ENCODE measurements at places on chromosomes 5 and 9.

GRCh38 chr9:630817-631216 lies 210.7 kb upstream of the DMRT1 start:
- DNase-seq: no peak

- DNase-seq: no peak
These were observed 916 bp downstream of the TOR1A start for GRCh38 chr9:129822898-129823541.

DNA sequence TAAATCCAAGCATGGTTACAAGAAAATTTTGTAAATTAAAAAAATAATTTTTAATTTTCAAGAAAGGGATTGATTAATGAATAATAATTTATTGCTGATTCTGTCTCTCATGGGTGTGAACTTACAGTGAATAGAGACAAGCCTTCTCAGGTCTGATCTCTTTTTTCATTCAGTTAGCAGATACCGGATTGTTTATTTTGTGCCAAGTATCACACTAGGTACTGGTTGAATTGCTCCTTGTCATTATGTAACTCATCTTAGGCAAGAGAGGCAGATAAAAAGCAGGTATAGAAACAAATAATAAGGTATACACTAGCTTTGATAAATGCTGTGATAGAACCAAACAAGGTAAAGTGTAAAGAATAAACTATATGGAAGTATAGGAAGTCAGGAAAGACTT lies 283.3 kb downstream of the PJA2 start:
- DNase-seq: no peak

DNA sequence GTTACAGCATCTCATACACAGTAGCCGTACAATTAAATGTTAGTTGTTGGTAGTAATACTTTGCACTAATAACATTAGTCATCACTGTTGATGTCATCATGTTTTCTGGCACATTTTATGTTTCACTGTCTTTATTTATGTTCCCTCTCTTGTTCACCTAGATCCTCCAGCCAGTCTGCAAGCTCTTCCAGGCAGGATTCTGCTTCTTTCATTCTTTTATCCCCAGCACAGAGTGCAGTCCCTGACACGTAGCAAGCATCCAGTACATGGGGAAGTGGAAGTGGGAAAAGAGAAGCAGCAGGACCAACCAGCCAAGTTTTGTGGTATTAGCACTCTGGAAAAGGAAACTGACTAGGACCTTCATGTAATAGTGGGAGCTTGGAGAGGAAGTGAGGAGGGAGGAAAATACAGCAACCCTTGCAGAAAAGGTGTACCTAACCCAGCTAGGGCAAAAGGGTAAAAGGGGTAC lies 89.7 kb upstream of the SLC44A1 start:
- no peak for DNase-seq

GRCh38 chr9:76605321-76605900 lies 146.4 kb downstream of the GCNT1 start:
- no peak for DNase-seq

- no peak for DNase-seq
These were observed 379.3 kb downstream of the CDH12 start for GRCh38 chr5:22473886-22474285.

DNA sequence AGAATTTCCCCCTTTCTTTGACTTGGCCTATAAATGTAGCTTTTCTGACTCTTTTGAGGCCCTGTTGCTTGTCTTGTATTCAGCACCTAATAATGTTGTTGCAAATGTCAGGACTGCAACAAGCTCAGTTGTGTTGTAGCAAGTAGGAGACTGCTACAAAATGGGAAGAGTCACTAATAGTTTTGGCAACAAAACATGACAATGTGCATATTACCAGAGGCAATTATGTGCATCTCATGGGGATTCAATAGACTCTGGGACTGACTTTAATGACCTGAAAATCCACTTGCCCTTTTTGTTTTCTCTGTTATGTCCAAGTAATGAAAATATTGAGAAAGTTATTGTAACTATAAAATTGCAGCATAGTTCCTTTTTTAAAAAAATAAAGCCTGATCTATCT lies 368.4 kb downstream of the OSTF1 start:
- DNase-seq: no peak

DNA sequence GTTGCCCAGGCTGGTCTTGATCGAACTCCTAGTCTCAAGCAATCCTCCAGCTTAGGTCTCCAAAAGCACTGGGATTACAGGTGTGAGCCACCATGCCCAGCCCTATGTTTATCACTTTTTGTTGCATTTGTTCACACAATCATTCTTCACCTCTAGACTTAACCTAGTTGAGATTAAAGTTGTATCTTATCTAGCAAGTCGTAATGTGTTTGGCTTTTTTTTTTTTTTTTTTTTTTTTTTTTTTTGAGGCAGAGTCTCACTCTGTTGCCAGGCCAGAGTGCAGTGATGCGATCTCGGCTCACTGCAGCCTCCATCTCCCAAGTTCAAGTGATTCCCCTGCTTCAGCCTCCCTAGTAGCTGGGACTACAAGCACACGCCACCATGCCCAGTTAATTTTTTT lies 90.2 kb upstream of the C9orf72 start:
- DNase-seq: no peak

- no peak for DNase-seq
These were observed 29.0 kb upstream of the C9orf72 start for GRCh38 chr9:27602142-27602861.

GRCh38 chr9:38276771-38277439 lies 115.6 kb upstream of the ALDH1B1 start:
- no peak for DNase-seq

GRCh38 chr9:77449240-77450084 lies 198.7 kb downstream of the GNA14 start:
- no peak for DNase-seq

GRCh38 chr5:52924456-52924855 lies 64.7 kb upstream of the ITGA2 start:
- no peak for DNase-seq

- no peak for DNase-seq
These were observed 46.3 kb upstream of the LARP1 start for GRCh38 chr5:154708846-154709245.

GRCh38 chr5:7869474-7870136 lies 657 bp downstream of the MTRR start:
- no peak for DNase-seq

GRCh38 chr9:123772967-123773366 lies 157.0 kb downstream of the DENND1A start:
- DNase-seq: no peak

DNA sequence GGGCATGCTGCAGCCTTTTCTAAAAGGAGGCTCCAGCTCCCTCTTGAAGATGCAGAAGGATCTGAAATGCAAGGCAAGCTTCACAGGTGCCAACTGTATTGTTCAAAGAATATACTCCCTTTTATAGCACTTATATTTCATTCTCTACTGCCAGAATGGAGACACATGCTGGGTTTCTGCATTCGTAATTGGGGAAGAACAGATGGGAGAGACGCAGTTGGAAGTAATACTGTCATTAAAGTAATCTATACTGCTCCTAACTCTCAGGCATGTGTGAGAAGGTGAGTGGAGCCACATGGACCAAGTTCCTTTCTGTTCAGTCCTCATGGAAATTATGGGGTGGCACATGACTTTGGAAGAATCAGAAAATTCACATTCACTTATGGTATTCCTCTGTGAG lies 226.4 kb downstream of the TRIM32 start:
- DNase-seq: no peak

- DNase-seq: no peak
These were observed 402.3 kb upstream of the ADAMTSL1 start for GRCh38 chr9:18071651-18072060.

DNA sequence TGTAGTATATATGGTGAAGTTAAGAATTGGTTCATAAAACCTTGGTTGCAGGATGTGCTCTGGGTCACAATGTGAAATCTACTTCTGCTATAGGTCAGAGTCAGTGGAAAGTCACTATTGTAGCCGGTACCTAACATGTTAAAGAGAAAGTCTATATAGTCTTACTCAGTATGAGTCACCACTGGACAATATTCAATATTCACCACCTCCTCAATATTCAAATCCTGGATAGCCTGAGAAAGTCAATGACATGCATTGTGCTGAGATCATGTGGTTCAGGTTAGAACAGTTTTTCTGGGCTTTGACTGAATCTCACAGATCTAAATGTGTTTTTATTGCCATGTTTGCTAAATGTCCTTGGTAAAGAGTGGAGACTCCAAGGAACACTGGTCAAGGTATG lies 108.8 kb downstream of the HMHB1 start:
- no peak for DNase-seq

GRCh38 chr5:142756576-142756975 lies 13.6 kb upstream of the ARHGAP26 start:
- DNase-seq: no peak

GRCh38 chr9:107942856-107943255 lies 453.3 kb upstream of the KLF4 start:
- no peak for DNase-seq

- DNase-seq: no peak
These were observed 148.9 kb upstream of the IRX2 start for GRCh38 chr5:2900360-2900759.

DNA sequence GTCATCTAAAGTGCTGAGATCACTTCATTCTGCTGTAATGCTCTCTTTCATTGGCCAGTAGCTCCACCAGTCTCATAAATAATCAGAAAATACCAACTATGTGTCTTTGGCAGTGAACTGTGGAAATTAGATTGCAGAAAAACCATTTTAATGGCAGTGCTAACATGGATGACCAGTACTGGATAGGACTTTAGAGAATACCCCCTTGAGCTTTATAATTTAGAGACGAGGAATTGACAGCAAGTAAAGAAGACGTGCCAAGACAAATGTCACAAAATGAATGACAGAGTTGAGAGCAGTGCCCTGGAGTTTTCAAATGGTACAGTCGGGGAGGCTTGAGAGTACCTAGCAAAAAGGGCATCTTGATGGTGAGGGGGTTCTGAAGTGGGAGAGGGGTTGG lies 5.8 kb downstream of the MSANTD3 start:
- DNase-seq: no peak

DNA sequence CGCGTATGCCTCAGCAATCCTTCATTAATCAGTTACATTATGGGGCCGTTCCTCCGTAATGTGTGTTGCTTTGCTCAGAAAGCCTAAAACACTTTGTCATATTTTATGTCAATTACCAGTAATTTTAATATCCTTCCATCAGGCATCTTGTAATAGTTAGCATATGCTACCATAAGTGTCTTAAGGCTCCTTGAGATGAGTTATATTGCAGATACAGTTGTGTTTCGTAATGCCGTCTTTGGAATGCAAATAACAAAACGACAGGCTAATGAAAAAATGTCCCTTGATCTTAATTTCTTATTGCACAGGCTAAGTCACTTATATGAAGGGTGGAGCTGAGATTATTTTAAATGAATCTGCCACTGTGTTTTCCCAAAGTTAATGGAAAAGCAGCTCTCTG lies 50.5 kb downstream of the TBCA start:
- DNase-seq: no peak
